AG20443 (cell line): ENCODE measurements at places on chromosomes 12 and 14.

DNA sequence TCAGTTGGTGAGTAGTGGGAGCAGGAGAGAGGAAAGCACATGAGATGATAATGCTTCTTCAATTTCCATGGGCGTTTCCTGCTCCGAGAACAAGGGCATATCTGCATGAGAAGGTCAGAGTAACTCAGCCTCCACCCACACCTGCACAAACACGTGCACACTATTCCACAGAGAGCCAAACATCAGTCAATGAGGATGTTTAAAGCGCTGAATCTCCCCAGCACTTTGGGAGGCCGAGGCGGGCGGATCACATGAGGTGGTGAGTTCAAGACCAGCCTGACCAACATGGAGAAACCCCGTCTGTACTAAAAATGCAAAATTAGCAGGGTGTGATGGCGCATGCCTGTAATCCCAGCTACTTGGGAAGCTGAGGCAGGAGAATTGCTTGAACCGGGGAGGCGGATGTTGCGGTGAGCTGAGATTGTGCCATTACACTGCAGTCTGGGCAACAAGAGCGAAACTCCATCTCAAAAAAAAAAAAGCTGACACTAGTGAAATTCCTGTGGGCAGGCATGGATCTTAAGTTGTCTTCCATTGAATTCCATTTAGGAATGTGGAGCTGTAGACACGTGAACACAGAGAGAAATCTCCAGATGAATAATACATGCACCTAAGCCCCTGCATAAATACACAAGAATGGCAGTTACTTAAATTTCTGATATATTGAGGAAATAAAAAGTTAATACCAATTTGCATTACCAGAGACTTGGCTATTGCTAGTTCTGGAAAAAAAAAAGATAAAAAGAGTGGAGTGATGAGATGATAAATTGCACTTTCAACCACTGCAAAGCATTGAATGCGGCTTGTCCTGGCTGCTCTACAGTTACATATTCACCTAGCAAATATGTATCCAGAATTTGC, 1097.4 kb upstream of the TMEM132C start:
- DNase-seq, result no peak

GRCh38 chr14:68703093-68703492, 89.8 kb downstream of the ZFP36L1 start:
- DNase-seq, result peak; percentile 77

DNA sequence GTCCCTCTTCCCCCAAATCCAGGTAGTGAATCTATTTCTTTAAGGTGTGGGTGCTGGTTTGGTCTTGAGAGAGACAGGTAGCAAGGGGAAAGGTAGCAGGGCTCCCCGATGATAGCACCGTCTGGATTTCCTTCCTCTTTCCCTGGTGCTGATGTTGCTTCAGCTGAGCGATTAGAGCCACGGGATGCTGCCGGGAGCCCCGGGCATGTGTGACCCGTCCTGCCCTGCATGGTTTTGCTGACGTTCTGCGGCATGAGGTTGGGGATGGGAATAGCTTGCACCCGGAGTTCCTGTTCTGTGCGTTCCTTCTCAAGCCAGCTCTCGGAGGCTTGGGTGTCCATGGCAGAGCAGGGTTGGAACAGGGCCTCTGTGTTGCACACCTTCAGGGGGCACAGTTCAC, 107.3 kb downstream of the TSPAN9 start:
- no peak for DNase-seq

DNA sequence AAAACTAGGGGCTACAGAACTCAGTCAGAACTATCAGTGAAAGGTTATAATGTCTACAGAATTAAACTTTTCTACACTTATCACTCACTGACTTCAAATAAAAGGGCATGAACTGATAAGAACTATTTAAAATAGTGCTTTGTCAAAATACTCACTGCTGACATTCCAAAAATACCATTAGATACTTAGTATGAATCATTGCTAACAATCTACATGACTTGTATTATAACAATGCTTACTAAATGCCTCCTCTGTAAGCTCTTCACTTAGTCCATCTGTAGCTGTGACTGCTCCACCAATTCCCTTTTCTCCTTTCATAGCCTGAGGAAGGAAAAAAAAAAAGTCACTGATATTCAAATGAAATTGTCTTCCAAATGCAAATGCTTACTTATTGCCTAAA, 17.0 kb downstream of the NFYB start:
- DNase-seq, result peak; percentile 54

GRCh38 chr14:62939970-62940369, 105.3 kb downstream of the KCNH5 start:
- DNase-seq, result no peak

DNA sequence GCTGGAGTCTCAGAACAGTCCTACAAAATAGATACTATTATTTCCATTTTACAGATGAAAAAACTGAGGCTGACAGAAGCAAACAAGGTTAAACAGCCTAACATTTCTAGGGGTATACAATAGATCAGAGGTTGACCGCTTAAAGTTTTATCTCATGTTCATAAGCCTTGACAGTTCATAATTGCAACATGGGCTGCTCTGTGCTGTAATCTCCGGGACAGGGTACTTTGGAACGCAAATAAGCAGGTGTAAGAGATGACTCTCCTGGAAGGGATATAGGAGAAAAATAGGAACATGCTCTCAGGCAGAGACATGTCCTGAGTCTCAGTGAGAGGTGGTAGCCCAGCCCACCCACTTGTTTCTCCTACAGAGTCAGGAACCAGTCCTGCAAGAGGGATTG, 72.8 kb upstream of the RBM19 start:
- DNase-seq, result no peak

DNA sequence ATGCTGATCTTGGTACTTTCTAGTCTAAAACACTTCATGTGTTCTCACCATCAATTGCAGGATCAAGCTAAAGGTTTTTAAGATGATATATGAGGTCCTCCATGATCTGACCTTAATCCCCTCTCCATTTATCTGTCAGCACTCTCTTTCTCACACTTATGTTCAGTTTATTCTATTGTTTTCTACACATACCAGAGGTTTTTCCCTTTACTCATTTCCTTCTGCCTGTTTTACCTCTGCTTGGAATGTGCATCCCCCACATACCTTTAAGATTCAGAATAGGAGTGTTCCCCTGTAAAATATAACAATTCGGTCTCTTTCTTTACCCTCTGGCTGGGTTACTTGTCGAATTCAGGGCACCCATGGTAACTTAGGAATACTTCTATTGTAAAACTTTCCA, 219.1 kb upstream of the PKP2 start:
- no peak for DNase-seq

- DNase-seq, result no peak
Observed at GRCh38 chr12:49793620-49794019, 34.6 kb downstream of the NCKAP5L start.

DNA sequence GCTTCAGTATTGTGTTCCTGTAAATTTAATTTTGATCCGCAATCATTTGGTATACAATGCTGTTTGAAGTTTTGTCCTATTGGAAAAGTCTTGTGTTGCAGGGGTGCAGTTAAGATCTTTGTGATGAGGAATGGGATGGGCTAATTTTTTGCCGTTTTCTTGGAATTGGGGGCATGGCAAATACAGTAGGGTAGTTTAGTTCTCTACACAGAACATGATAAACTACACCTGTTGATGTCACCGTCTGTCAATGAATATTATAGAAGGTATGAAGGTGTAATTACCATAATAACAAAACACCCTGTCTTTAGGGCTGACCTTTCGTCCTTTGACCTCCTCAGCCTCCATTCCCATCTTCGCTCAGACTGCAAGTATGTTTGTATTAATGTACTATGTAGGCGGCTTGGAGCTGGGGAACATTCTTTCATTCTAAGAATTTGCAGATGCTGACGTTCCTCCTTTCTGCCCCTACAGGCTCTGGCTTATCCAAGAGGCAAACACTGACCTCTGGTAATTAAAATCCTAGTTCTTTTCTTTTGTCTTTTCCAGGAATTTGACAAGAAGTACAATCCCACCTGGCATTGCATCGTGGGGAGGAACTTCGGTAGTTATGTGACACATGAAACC, 1.7 kb downstream of the DYNLL1 start:
- peak; percentile 33 for DNase-seq

GRCh38 chr12:85575120-85576096, 260.8 kb downstream of the RASSF9 start:
- peak; percentile 68 for DNase-seq

DNA sequence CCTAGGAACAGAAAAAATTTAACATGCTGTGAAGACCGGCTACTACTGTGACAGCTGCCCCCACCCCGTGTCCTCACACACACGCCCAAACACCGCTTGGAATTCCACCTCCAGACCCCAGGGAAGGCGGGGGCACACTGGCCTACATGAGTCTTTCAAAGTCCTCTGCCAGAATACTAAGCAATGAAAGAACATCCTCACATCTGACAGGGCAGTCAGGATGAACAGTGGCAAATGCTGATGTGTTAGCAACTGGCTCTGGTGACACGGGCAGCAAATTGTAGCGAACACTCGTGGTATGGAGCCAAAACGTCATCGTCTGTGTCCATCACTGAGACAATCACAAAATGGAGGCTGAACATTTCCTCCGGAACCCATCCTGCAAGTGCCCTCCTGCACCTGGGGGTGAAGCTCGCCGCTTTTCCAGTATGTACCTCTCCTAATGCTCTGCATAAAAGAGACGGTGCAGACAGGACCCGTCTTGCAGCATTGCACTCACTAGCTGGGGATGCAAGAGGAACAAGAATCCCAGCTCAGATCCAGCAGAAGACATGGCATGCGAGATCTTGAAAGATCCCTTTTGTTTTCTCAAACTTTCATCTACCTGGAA, 94.8 kb downstream of the BCL11B start:
- no peak for DNase-seq

GRCh38 chr12:45203767-45204166, 12.1 kb upstream of the ANO6 start:
- DNase-seq, result no peak

- no peak for DNase-seq
Observed at GRCh38 chr12:110677206-110677911, 11.6 kb downstream of the HVCN1 start.

GRCh38 chr14:89123851-89124250, 293.2 kb downstream of the FOXN3 start:
- DNase-seq, result no peak

- no peak for DNase-seq
Observed at GRCh38 chr14:47507861-47508260, 167.5 kb downstream of the MDGA2 start.

DNA sequence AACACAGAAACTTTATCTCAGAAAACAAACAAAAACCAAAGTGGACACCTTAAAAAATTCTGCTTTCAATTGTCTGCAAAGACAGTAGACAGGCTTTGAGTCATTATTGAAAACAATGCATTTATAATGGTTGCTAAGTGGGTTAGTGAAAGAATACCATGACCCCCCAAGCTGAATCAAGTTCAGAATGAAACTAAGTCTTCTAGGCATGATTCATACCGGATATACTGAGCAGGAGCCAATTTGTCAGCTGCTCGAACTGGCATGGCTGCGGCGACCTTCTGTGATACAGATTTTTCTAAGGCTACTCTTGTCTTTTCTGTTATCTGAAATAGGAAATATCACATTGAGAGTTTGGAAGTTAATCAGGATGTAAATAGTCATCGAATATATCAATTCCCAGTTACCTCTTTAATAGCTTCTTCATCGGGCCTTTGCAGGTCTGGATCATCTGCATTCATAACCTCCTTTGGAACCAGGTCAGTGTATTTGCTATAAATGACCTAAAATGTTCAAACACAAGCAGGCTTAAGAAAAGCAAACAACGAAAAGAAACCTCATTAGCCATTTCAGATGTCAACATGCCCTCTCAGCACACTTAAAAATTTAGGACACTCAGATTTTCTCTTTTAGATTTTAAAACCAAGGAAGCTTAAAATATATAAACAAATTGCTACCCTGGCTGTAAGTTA, 22.3 kb downstream of the SNW1 start:
- peak; percentile 57 for DNase-seq

GRCh38 chr14:86902176-86902950, 1090.6 kb downstream of the GALC start:
- no peak for DNase-seq

DNA sequence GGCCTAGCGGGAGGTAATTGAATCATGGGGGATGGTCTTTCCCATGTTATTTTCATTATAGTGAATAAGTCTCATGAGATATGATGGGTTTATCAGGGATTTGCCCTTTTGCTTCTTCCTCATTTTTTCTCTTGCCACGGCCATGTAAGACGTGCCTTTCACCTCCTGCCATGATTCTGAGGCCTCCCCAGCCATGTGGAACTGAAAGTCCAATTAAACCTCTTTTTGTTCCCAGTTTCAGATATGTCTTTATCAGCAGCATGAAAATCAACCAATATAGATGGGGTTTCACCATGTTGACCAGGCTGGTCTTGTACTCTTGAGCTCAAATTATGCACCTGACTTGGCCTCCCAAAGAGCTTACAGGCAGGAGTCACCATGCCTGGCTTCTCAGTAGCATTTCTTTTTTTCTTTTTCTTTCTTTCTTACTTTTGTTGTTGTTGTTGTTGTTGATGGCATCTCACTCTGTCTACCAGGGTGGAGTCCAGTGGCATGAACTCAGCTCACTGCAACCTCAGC, 33.2 kb downstream of the TSPAN19 start:
- no peak for DNase-seq

DNA sequence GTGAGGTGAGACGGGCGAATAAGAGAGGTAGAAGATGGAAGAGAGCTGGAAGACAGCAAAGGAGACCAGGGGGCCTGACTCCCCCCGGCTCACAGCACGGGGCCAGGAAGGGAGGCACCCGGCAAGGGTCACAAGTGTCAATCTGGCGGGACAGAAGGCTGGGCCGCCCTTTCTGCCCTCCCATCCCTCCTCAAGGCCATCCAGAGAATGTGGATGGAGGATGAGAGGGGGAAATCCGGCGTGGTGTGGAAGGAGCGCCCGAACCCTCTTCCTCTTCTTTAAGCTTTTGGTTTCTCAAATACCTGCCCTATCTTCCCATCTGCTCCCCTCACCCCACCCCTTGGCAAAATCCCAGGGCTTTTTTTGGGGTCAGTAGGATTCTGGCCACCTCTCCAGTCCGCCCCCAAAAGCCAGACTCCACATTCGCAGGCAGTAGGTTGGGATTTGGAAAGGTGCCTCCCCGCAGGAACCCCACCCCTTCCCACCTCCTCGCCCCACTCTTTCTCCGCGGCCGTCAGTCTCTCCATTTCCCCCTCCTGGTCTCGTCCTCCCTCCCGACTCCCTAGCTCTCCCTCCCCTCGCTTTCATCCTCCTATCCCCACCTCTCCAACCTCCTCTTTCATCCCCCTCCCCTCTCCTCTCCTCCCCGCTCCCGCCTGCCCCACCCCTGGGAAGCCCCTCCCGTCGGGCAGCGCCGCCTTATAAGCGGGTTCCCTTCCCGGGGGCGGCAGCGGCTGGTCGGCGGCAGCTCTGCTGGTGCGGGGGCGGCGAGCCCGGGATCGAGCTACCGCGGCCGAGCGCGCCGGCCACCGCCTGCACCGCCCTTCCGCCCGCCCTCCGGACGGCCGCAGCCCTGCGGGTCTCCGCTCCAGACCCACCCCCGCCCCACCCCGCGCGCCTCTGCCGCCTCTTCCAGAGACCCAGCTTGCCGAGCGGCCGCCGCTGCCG, at the start of gene PTMS:
Gene PTMS (plus strand): TSS at position 730 of the 948 bp plus-strand sequence. CDS start 343 bp downstream, outside the sequence.
- DNase-seq, result peak; percentile 88

GRCh38 chr12:18811273-18811672, 73.4 kb downstream of the CAPZA3 start:
- DNase-seq, result no peak

GRCh38 chr12:75655315-75655806, 144.0 kb upstream of the KRR1 start:
- no peak for DNase-seq

GRCh38 chr12:112146123-112146522, 20.8 kb downstream of the TRAFD1 start:
- DNase-seq, result no peak

GRCh38 chr12:32477714-32478113, 78.4 kb downstream of the FGD4 start:
- peak; percentile 12 for DNase-seq

GRCh38 chr12:20946732-20947131, 136.2 kb downstream of the SLCO1B3 start:
- no peak for DNase-seq

- no peak for DNase-seq
Observed at GRCh38 chr14:81323093-81323492, 77.0 kb downstream of the STON2 start.
